ENCODE measurements at places on chromosomes 12 and 14.
A peak's percentile ranks its signal among the peaks of the same experiment; 100 is the strongest.

DNA sequence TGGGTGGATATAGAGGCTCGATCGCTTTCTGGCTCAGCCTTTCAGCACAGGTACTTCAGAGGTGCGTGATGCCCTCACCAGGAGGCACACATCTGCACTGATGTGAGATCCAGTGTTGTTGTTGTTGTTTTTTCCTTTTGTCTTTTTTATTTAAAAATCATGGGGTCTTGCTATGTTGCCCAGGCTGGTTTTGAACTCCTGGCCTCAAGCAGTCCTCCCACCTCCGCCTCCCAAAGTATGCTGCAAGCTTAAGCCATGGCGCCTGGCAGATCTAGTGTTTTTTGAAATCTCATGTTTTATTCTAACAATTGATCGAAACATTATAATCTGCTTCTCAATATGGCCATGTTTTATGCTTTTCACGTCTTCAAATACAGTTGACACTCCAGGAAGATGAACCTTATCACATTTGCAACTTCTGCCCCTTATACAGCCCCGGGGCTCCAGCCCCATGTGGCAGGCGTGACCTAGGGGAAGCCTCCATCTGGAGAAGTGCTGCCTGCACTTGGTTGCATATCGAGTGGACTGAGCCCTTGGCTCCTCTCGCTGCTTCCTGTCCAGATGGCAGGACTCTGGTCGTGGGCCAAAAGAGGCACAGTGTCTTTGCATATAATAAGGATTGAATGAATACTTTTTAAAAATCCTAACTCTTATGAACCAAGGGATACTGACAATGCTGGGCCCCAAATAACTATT, 71.7 kb downstream of the TRAF3 start:
- DNase-seq = no peak

- no peak for DNase-seq
Observed at GRCh38 chr12:115060477-115061168, 376.6 kb upstream of the TBX3 start.

DNA sequence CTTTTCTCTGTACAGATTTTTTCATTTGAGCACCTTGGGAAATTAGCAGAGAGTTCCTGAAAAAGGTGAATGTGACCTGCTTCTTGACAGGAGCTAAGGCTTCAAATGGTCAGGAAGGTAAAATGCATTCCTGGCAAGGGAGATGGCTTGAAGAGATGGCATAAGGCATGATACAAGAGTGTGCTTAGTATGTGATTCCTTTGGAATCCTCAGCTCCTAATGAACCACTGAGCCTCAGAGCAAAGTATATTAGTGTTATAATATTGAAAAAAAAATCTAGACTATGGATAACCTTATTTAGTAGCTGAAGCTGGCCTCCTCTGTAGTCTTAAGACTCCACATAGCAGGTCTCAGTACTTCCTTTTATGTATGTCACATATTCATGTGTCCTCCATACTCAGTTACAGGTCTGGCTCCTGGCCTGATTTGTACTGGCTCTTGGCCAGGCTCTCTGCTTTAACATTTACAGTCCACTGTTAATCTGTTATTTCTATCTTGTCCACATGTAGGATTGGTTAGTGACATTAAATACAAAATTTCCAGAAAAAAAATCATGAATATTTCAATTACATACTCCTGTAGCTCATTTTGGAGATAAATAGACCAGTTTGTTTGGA, 17.9 kb downstream of the TOGARAM1 start:
- DNase-seq = peak; percentile 22

GRCh38 chr14:74035556-74035955, 16.4 kb downstream of the BBOF1 start:
- peak; percentile 30 for DNase-seq

DNA sequence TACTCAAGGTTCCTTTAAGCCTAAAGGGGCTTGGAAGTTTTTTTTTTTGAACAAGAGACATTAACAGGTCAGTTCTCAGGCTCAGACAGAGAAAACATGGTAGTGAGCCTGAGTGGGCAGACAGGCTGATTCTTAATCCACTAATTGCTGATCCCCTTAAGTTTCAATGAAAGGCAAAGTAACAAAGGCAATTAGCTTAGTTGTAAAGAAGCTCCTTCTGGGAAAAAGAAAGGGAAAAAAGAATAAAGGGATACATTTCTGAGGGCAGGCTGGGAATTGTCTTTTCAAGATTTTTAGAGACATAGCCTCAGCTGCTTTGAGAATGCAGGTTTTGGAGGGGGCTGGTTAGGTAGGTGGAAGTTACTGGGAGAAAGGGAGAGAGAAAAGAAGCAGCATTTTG, 133.8 kb downstream of the CFAP54 start:
- DNase-seq = no peak

GRCh38 chr12:98470469-98471082, 44.8 kb upstream of the TMPO start:
- no peak for DNase-seq

- DNase-seq = no peak
Observed at GRCh38 chr12:124844411-124845397, 19.0 kb downstream of the SCARB1 start.
